WTC11 (cell line): ENCODE measurements at places on chromosomes 13 and 19.

DNA sequence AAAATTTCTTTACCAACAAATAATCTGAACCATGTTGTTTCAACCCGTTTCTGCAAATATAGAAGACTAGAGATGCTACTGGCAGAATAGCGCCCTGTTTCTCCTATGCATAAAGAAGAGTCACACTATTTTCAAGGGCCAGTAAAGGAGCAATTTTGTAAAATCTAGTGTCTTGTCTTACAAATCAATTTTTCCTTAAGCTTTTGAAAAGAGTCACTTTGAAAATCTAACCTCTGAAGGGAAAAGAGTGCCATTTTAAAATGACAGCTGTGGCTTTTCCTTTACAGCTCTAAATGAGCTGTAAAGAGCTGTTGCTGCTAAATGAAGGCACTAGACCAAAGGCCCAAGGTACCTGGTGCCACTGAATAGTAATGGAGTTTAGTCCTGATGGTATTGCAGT, 16.9 kb upstream of the GTF2F2 start:
- no peak for DNase-seq

- DNase-seq, result no peak
These were observed 9.7 kb upstream of the DACH1 start for GRCh38 chr13:71876648-71877255.

- no peak for DNase-seq
These were observed 677.6 kb downstream of the UQCRFS1 start for GRCh38 chr19:28535352-28535775.

- DNase-seq, result no peak
These were observed 60.9 kb downstream of the THSD1 start for GRCh38 chr13:52345048-52345447.

DNA sequence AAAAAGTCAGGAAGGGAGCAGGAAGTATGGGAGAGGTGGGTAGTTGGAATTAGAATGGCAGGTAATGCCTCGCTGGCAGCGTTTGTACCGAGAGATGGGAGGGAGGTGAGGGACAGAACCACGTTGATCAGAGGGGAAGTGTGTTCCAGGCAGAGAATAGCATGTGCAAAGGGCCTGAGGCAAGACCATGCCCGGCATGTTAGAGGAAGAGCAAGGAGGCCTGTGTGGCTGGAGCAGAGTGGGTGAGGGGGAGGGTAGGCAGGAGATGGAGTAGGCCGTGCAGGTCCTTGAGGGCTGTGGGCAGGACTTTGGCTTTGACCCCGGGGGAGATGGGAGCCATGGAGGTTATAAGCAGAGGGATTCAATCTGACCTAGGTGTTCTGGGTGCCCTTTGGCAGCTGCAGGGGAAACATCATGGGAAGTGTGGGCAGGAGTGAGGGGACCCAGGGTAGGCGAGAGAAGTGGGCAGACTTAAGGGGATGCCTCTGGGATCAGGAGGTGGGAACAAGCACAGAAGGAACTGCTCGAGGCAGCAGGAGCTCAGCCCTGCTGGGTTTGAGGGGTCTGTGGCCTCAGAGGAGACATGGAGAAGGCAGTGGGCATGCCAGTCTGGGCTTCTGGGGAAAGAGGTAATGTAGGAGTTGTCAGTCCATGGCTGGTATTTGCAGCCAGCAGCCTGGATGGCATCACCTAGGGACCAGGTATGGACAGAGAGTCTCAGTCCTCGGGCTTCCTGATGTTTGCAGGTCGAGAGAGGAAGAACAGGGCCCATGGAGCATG, 48.8 kb downstream of the CD320 start:
- no peak for DNase-seq

DNA sequence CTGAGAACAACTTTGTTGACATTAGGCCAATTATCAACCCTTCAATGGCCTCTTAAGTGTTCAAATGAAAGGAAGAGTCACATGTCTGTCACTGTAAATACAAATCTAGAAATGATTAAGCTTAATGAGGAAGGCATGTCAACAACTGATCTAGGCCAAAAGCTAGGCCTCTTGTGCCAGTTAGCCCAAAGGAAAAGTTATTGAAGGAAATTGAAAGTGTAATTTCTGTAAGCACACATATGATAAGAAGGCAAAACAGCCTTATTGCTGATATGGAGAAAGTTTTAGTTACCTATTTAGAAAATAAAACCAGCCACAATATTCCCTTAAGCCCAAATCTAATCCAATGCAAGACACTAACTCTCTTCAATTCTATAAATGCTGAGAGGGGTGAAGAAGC, 604.7 kb downstream of the SLITRK6 start:
- no peak for DNase-seq
